ENCODE measurements at places on chromosomes 5 and 9.

- DNase-seq = no peak
Measured at GRCh38 chr9:93141771-93142483, 7.9 kb upstream of the NINJ1 start.

- DNase-seq = no peak
Measured at GRCh38 chr5:53206562-53206961, 97.0 kb upstream of the MOCS2 start.

- DNase-seq = peak; percentile 95
Measured at GRCh38 chr5:181223058-181223728, at the start of gene TRIM41. Gene TRIM41 (plus strand): TSS chr5:181223281. CDS start chr5:181224000, 719 bp downstream.

GRCh38 chr9:120001536-120001935 is 578.4 kb downstream of the CDK5RAP2 start:
- DNase-seq = no peak

DNA sequence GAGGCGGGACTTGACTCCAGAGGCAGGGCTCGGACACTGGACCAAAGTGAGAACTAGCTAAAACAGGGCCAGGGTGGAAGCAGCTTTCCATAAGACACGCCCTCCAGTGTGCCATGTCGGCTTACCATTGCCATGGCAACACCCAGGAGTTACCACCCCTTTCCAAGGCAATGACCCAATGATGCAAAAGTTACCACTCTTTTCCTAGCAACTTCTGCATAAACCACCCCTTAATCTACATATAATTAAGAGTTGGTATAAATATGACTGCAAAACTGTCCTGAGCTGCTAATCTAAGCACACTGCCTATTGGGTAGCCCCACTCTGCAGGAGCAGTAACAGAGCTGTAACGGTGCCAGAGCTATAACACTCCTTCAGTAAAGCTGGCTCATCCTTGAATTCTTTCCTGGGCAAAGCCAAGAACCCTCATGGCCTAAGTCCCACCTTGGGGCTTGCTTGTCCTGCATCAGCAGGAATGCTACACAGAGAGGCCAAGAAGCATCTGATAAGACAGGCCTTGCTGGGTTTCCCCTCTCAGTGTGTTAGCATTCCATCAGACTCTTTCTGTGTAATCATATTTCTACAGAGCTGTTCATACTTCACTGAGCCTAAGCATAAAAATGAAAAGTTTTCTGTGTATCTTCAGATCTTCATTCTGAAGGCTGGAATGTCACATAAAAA is 262.7 kb upstream of the KLF9 start:
- no peak for DNase-seq

- DNase-seq = no peak
Measured at GRCh38 chr5:116444373-116445295, 130.0 kb downstream of the SEMA6A start.

DNA sequence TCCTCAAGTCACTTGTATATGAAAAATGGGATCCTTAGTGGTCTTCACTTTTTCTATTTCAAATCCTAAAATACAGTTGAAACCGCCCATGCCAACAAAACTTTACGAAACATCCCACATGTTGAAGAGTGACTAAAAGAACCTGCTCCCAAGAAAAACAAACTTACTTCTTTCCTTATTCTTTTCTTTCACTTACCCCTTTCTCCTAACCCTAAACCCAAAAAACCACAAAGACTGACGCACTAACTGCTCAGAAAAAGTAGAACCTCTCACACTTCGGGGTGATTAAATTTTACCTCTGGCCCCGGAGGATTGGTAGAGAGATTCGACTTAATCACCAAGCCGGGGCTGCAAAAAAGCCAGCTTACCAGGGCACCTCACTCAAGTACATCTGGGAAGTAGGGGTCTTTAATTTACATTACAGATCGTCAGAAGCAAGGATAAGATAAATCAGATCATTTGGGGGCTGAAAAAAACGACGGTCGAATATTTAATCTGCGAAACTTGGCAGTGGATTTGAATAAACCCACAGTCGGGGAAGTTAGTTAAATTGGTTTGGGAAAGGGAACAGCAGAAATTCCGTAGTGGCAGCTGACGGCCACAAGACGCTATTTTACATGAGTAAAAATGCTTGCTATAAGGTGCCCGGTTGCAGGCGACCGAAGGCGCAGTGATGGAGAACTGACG is 1.3 kb downstream of the CDO1 start:
- no peak for DNase-seq

GRCh38 chr5:143629871-143630659 is 181.9 kb upstream of the HMHB1 start:
- peak; percentile 4 for DNase-seq

DNA sequence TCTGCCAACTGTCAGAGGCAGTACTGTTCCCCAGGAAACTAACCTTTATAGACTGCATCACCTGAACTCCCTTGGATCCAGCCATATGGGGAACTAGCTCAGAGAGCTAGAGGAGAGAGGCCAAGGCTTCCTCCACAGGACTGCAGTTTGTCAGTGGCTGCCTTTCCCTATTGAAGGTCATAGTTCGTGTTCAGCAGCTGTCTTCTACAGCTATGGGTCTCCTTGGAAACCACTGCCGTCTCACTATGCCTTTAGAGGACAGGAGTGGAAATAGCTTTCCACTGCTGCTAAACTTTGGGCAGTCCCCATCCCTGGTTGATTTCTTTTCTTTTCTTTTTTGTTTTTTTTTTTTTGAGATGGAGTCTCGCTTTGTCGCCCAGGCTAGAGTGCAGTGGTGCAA is 4.4 kb upstream of the SLIT3 start:
- no peak for DNase-seq

- peak; percentile 55 for DNase-seq
Measured at GRCh38 chr9:16509997-16510396, 360.5 kb downstream of the BNC2 start.

- DNase-seq = no peak
Measured at GRCh38 chr5:11777096-11777495, 127.2 kb downstream of the CTNND2 start.

DNA sequence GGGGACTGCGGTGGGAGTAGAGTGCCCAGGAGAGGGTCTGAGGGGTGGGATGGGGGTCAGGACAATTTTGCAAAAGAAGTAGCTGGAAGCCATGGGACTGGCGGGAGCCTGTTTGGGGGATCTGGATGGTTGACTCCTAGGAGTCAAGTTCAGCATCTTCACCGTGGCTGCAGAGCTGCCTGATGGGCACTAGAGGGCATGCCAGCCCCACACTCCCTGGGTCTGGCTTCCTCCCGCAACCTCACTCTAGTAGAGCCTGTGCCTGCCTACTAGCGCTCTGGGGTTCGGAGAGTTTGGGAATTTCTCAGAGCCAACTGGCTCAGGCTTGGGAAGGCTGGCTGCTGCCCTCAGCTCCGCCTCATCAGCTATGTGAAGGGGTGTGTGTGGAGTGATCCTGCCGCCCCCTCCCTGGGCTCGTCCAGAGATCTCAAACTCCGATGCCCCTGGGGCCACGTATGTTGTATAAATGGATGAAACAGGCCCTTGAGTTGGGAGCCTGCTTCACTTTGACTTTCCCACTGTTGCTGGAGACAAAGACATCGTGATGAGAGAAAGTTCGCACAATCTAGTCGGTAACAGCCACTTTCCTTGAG is 10.8 kb downstream of the TSPAN17 start:
- peak; percentile 71 for DNase-seq

DNA sequence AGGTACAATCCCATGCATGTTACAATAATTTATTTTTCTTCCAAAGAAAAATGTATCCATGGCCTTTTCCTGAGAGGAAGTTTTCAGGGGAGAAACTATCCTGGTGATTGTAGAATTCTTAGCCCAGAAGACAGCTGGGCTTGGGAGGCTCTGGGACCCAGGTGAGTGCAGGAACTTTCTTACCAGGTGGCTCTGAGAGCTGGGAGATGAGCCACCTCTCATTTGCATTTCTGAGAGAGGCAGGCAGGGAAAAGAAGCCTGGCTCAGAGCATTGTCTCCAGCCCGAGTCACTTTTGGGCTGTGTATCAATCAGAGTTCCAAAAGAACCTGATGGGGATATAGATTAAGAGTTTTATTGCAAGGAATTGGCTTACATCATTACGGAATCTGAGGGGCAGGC is 52.7 kb downstream of the ALG2 start:
- no peak for DNase-seq

- DNase-seq = no peak
Measured at GRCh38 chr9:110293248-110293647, 36.9 kb upstream of the TXN start.

- DNase-seq = no peak
Measured at GRCh38 chr5:172442592-172442991, 11.7 kb downstream of the SH3PXD2B start.

DNA sequence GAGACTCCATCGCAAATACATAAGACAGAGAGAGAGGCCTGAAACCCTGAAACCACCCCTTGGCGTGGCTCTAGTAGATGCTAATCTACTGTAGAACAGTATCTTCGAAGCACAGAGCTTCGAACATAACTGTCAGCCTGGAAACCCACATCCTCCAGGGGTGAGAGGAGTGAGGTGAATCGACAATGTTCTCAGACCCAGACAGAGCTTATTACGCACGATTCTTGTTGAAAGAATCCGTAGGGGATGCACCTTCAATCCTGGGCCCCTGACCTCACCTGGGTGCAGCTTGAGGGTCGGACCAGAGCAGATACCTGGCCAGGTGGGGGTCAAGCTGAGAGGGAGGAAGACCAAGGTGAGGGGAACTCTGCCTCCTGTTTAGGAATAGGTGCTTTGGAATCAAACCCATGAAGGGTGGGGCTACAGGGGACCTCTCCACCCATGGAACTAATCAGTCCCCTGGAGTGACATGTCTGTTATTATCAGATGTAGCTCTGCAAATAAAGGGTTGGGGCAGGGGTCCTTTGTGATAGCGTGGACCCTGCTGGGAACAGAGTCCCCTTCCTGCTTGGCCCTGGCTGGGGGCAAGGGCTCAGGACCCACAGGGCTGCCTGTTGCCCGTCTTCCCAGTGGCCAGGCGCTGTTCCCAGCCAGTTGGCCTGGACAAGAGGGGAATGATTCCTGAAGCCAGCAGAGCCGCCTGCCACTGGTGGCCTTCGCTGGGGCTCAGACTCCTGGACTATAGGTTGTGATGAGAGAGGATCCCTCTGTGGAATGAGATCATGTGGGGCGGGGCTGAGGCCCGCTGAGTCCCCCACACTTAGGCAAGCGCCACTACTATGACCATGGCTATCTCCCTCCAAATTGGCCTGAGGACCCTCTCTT is 41.2 kb downstream of the DBH start:
- DNase-seq = no peak

GRCh38 chr5:152113401-152113800 is 188.8 kb upstream of the GLRA1 start:
- no peak for DNase-seq

GRCh38 chr5:360257-361027 is 38.9 kb downstream of the AHRR start:
- DNase-seq = no peak

DNA sequence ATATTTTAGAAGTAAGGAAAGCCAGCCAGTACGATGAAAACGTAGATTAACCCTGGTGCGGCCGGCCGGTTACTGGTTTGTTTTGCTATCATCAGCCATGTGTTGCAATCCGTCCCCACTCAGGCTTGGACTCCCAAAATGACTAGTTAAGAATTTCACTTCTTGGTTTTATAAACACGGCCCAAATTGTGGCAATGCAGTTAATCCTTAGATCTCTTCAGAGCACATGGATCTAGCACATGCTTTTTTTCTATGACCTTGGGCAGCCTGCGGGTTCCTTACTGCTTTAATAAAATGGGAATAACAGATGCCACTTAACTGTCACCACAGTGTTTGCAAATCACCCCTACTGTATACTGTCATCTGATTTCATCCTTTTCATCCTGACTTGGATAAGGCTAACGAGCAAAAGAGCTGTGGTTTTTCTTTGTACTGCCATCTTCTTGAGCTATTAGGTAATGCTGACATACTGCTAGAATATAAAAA is 1.5 kb downstream of the NDFIP1 start:
- DNase-seq = peak; percentile 12

DNA sequence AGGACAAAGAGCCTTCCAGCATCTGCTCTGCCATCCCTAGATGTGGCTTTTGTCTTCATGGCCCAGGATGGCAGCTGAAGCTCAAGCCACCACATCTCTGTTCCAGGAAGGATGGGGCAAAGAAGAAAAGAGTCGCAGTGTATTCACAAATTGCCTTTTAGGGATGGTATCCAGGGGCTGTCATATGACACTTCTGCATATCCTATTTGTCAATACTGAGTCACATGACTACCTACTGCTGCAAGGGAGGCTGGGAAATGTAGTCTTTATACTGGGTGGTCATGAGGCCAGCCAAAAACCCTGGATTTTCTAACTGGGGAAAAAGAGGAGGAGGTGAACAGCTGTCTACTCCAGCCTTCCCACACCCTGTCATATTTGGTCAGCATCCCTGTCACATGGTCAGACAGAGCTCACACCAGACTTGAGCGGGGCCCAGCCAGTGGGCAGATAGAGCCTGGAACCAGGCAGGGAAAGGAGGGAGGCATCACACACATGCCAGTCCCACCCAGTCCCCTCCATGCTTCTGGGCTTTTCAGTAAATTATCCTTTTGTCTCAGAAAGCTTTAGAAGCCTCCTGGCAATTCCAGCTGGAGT is 52.0 kb downstream of the OLFM1 start:
- DNase-seq = no peak

DNA sequence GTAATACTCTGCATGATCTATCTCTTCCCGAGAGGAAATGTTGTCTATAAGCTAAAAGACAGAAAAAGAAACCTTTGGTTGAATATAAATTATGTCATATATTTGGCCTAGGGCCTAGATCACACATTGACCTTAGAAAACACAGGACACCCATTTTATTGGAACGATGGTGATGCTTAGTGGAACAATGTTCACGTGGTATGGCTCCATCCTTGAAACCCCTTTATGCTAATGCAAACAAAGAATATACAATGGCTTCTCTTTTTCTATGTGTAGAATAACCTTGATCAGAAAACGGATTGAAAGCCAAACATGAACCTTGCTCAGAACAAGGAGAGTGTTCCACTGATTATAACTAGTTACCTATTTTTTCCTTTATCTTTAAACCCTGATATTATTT is 24.5 kb downstream of the MRPS27 start:
- DNase-seq = no peak

DNA sequence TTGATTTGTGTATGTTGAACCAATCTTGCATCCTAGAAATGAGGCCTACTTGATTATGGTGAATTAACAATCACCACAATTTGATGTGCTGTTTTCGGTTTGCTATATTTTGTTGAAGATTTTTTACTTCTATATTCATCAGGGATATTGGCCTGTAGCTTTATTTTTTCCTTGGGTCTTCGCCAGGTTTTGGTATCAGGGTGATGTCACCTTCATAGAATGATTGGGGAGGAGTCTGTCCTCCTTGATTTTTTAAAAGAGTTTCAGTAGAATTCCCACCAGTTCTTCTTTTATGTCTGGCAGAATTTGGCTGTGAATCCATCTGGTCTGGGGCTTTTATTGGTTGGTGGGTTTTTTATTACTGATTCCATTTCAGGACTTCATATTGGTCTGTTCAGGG is 115.2 kb downstream of the CPLANE1 start:
- DNase-seq = no peak

Measured in ACHN (cell line).